Stimulated activated naive CD8-positive, alpha-beta T cell treated with anti-CD3 and anti-CD28 coated beads, Interleukin-15, amount 100 ng/mL, for 72 hours (primary cell): ENCODE measurements at places on chromosomes 12 and 14.
A peak's percentile ranks its signal among the peaks of the same experiment; 100 is the strongest.

GRCh38 chr14:67934087-67934486 lies 114.5 kb downstream of the RAD51B start:
- no peak for DNase-seq

DNA sequence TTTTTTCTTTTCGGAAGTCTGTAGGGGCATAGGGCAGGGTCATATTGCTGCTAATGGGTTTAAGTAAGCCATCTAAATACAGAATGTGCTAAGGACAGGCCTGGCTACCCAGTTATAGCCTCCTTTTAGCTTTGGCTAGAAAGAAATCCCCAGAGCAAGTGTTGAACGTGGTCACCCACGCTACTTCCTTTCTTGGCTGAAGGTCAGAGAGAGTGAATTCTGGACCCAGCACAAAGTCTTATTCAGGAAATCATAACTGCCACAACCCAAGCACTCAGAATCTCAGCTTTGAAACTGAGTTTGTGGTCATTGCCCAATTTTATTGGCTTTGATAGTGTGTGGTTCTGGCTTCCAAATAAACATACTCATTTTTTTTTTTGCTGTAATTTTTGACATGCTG lies 542.1 kb upstream of the ATP2B1 start:
- no peak for DNase-seq

- DNase-seq, result no peak
These were observed 1054.7 kb downstream of the GALC start for GRCh38 chr14:86938320-86938719.

DNA sequence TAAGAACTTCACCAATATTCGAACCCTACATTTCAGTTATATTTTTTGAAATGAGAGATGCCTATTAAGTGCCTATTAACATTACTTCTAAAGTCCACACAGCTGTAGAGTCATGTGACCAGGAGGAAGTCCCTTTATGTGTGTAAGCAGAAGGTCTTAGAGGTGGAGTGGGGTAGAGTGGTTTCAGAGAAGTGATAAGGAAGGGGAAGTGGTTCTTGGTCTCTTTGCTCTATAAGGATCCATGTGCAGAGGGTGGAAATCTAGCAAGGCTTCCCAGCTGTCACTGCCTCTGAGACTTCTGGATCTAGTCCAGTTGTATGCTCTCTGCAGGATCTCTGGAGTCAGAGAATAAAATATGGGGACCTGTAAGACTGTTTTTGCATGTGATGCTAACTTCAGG lies 673.9 kb downstream of the FLRT2 start:
- no peak for DNase-seq

GRCh38 chr14:54001189-54001878 lies 44.7 kb upstream of the BMP4 start:
- DNase-seq, result no peak

- DNase-seq, result no peak
These were observed 11.5 kb upstream of the CCDC175 start for GRCh38 chr14:59588101-59588500.

GRCh38 chr12:16136219-16136988 lies 141.1 kb downstream of the SLC15A5 start:
- no peak for DNase-seq

DNA sequence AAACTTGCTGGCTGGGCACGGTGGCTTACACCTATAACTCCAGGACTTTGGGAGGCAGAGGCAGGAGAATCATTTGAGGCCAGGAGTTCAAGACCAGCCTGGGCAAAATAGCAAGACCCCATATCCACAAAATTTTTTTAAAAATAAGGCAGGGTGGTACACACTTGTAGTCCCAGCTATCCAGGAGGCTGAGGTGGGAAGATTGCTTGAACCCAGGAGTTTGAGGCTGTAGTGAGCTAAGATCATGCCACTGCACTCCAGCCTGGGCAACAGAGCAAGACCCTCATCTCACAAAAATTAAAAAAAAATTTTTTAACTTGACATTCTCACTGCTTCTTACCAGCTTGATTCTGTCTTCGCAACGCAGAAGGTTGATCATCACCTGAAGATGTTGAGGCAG lies 39.5 kb downstream of the SSH1 start:
- no peak for DNase-seq

- peak; percentile 6 for DNase-seq
These were observed 458 bp downstream of the SSPN start for GRCh38 chr12:26195641-26196420.

- no peak for DNase-seq
These were observed 132.6 kb upstream of the MAP1LC3B2 start for GRCh38 chr12:116426391-116427136.

DNA sequence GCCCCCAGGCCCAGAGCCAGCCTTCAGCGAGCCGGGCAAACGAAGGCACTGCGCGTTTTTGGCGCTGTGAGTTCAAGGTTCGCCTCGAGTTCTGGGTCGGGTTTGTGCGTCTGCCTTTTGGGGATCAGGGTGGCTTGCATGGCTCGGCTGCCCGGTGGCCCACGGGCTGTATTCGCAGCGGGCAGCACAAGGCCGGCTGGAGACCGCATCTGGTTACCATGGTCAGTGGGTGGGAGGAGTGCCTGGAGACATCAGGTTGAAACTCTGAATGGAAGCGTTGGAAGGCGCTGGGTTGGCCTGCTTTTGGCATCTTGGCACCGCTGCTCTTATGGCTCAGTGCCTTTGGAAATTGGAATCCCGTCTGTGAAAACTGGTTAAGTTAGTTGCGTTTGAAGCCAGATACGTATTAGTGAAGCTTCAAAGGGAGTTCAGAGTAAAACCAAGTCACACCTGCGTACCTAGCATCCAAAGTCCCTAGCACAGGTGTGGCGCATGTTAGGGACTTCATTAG lies 50.9 kb downstream of the SNAPC1 start:
- DNase-seq, result no peak

DNA sequence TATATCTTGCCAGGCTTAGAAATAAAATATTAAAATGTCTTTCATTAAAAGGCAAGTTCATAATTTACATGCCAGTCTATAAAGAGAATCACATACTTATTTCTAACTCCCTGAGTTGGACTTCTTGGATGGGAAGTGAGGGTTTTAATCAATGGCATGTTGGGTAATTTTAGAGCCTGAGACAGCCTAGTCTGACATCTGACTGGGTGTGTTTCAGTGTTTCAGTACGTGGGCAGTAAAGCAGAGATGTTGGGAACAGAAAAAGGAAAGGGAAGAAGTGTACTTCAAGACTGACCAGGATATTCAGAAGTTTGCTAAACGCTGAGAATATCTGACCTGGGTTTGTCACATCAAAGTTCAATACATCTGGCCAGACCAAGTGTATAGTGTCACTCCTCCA lies 171.8 kb downstream of the BTG1 start:
- no peak for DNase-seq

DNA sequence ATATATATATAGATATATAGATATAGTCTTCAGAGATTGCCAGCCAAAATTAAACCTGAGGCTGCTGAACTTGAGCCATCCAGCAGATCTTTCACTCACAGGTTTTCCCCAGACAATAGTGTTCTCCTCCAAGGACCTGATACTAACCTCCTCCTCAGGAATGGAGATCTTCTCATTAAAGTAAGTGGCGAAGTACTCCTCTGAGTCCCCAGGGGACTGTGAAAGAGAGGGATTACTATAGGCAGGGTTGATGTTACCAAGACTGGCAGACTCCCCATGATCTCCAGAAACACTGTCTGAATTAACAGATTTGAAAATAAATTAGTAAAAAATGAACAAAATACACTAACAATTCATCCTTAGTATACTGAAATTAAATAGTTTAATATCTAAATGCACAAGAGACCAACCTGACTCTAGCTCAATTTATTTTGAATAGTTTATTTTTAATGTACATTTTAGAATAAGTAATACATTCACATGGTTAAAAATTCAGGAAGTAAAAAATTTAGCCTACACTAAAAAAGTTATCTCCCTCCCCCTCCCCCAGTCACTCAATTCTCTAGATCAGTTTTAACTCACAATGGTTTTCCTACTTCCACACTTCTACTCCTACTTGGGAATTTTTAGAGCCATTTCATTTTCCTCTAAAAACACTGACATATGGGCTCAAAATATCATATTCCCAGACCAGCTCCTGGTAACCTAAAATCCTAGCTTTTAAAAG lies 17.7 kb downstream of the SLC11A2 start:
- no peak for DNase-seq

DNA sequence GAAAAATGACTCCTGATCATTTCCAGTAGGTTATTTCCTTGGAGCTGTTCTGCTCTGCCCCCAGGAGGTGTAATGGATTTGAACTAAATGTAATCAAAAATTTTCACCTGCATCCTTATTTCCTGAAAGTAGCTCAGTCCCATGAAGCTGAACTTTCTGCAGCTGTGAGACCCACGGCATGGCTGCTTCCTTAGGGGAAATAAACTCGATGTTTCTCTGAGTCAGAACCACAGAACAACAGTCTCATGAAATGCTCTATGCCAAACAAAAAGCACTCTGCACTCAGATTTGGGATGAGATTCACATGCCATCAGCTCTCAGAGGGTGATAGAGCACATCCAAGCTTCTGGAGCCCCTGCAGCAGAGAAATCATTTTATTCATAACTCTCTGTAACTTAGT lies 224.1 kb upstream of the PLEKHG7 start:
- DNase-seq, result no peak

GRCh38 chr14:29352706-29353080 lies 575.0 kb downstream of the PRKD1 start:
- DNase-seq, result no peak

DNA sequence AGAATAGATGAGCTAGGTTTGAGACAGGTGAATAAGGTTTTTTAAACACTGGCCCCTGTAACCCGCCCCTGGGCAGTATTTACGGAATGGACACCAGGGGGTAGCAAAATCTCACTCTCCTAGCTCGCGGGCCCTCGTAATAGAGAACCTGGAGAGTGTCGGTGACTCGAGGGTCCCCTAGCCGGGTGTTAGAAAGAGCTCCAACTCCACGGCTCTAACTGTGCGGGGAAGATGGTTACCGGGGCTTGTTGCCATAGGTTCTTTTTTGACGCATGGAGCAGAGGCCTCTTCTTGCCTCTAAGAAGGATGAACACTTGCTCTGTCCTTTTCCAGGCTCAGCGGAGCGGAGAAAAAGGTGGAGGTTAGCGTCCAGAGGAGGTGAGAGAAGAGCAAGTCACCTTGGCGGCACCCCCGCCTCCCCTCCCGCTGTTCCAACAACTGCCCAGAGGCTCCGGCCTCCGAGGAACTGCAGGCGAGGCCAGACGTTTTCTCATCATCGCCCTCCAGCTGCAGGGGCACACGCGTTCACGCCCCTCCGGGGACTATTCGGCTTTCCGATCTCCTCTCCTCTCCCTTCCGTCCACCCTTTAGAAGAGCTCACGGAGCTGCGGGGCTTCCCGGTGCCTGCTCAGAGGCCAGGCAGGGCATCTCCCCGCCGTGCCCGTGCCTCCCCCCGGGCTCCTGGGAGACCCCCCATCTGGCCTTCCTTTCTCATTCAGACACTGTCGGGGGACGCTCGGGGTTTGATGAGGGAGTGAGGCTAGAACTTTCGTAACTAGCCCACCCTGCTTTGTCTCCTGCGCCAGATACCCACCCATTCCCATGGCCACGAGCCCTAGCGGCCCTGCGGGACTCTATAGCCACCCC lies 1.4 kb upstream of the ARHGEF40 start:
- DNase-seq, result peak; percentile 52

DNA sequence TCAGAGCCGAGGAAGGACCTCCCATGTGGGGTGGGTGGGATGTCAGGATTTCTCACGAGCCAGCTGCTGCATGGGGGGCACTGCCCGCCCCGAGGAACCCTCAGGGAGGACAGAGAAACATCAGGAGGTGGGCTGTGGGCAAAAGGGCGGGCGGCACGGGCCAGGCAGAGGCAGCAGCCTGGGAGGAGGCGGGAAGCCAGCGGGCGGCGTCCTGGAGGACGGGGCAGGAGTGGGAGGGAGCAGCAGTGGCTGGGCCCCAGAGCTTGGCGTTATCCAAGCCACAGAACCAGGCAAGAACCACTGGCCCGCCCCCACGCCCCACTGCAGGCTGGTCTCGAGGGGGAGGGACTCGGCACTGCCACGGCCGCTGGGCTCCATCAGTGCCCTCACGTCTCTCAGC lies 2.4 kb downstream of the C14orf180 start:
- no peak for DNase-seq

DNA sequence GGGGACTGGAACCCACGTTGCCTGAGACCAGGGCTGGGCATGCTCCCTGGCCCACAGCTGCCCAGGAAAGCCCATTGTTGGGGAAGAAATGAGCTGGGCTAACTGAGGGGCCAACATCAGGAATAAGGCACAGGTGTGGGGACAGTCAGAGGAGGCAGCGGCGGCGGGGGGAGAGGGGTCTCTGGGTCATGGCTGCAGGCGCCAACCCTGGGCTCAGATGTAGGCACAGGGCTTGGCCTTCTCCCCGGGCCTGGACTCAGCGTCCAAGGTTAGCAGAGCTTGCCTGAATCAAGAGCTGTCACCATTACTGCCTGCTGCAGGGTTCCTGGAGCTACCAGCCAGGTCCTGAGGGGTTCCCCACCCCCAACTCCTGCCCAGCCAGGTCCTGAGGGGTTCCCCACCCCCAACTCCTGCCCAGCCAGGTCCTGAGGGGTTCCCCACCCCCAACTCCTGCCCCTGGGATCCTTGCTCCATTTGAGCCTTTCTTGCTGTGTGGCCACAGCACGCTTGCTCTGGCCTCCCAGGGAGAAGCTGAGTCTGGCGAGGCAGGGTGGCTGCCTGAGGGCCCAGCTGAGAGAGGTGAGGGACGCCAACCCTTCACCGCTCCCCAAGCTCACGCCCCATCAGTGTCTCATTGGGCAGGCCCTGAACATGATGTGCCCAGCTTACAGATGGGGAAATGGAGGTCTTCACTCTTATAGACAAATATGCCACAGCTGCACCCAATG lies 6.2 kb downstream of the CHGA start:
- DNase-seq, result no peak

- DNase-seq, result no peak
These were observed 215.1 kb downstream of the LRRK2 start for GRCh38 chr12:40439771-40440492.

DNA sequence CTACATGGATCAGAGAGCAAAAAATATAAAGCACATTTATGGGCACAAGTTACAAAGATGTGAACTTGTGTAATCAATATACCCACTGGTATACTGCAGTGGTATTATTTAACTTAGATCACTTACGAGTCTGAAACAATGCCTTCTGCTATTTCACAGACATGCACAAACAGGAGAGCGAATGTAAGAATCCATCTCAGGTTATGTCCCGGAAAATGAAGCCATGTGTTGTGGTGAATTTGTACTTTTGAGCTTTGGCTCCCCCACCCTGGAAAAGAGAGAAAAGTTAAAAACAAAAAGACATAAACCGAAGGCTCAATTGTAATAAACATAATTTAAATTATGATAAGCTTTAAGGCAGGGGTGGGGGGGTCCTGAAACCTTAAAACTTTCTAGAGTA lies 7.6 kb downstream of the ABCC9 start:
- DNase-seq, result no peak
